ENCODE measurements at places on chromosomes 3 and 15. TPM values are rescaled to one million over a fixed set of nuclear protein-coding genes. Genes with fewer than 3 reads are reported as not detected.

Gene POC1A
- 19.1 TPM for total RNA-seq

Gene WNT7A
- 0.19 TPM for total RNA-seq

Gene SAMMSON
- not detected for total RNA-seq

Gene FRMD5
- total RNA-seq: 3.7 TPM

Gene KNL1
- total RNA-seq: 5.1 TPM

Gene KCNAB1
- total RNA-seq: not detected

Gene TRIM42
- not detected for total RNA-seq

Gene INKA1
- 2.1 TPM for total RNA-seq

Gene HTR3E
- not detected for total RNA-seq

Gene SEMA6D
- total RNA-seq: not detected

Gene TNNC1
- 1.2 TPM for total RNA-seq

Gene ACAN
- 0.33 TPM for total RNA-seq

Gene TPM1
- 502 TPM for total RNA-seq

Gene CCR8
- total RNA-seq: not detected

Gene SLC22A14
- total RNA-seq: 0.03 TPM

Gene AP4E1
- total RNA-seq: 9.0 TPM

Gene EOMES
- total RNA-seq: 1.3 TPM

Gene TM2D3
- total RNA-seq: 28.4 TPM

Gene SSUH2
- 1.2 TPM for total RNA-seq

Gene TUSC2
- 43.8 TPM for total RNA-seq

Gene DNAJC17
- total RNA-seq: 25.8 TPM

Gene GOLGA8N
- total RNA-seq: 1.3 TPM

Gene MUC4
- total RNA-seq: 0.04 TPM

Gene ZBTB47
- 6.5 TPM for total RNA-seq

Gene GNAT1
- not detected for total RNA-seq

Gene CD200
- total RNA-seq: not detected

Gene TPRA1
- 60.5 TPM for total RNA-seq

Gene SPATA12
- total RNA-seq: 0.47 TPM

Gene CNTN4
- total RNA-seq: not detected

Gene CCDC39
- not detected for total RNA-seq

Gene SAMD7
- total RNA-seq: not detected

Gene DUOXA2
- not detected for total RNA-seq

Gene CPB1
- total RNA-seq: not detected

Gene CKMT1A
- total RNA-seq: 2.6 TPM

Gene C3orf70
- not detected for total RNA-seq

Gene CFAP91
- total RNA-seq: 0.40 TPM

Gene UNC13C
- total RNA-seq: not detected

Gene PRR23C
- total RNA-seq: not detected

Gene CHRM5
- total RNA-seq: 0.02 TPM
